ENCODE measurements at places on chromosomes 4 and X. TPM values are rescaled to one million over a fixed set of nuclear protein-coding genes. Genes with fewer than 3 reads are reported as not detected.

HCFC1 gene
- 37.7 TPM for polyA plus RNA-seq

TMEM31 gene
- 0.23 TPM for polyA plus RNA-seq

MAML3 gene
- polyA plus RNA-seq: 0.94 TPM

MAGEB1 gene
- not detected for polyA plus RNA-seq

Measured in B cell (primary cell).